ENCODE measurements at places on chromosomes 16 and 17.

DNA sequence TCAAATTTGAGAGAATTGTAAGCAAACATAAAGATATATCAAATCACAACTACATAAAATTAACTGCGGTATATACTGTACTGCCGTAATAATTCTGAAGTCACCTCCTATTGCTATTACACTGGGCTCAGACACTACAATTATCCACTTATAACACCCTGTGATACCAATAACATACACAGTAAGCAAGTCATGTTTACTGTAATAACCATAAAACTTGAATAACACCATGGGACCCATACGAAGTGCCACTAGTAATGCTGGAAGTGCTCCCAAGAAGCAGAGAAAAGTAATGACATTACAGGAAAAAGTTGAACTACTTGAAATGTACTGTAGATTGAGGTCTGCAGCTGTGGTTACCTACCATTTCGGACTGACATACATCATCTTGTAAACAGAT, 24.0 kb downstream of the CMC2 start:
- DNase-seq: no peak

- DNase-seq: no peak
Observed at GRCh38 chr17:73165616-73166404, 1.0 kb downstream of the SSTR2 start.

DNA sequence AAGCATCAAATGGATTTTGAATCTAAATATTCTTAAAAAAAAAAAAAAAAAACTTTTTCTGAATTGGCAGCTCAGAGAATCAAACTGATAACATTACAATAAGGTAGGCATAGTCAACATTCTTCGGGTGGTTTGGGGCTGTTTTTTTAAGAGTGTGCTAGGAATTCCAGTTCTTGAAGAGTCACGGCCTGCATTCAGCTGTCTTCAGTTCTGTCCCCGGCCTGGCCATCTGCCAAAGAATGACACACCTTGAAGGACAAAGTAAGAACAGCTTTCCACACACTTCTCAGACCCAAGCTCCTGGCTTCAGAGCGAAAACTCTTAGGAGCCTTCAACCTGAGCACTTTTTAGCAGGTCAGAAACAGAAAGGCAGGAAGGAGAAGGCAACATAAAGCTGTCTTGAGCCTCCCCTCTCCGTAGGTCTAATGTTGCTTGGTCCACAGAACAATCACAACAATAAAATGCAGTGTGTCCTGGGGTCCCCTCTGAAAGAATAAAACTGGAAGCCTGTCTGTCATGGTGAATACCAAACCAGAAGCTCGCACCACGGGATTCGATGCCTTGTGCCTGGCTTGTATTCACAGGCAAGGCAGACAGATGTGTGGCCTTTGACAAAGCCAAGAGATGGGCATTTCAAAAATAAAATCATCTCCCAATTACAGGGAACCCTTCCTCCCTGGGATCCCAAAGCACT, 524.4 kb upstream of the ZFHX3 start:
- peak; percentile 38 for DNase-seq

DNA sequence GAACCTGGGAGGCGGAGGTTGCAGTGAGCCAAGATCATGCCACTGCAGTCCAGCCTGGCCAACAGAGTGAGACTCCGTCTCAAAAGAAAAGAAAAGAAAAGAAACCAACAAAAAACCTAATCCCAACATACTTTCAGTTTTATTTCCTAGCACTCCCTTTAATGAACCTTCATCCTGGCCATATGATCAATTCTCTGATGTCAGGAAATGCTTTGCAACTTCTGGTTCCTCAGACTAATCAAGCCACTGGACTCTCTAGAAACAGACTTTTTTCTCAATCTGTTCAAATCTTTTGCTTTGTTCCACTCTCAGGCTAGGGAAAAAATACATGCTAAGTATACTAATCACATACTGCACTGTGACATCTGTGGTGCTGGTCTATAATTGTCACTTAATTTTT, 13.4 kb upstream of the PSMC3IP start:
- DNase-seq: no peak

- no peak for DNase-seq
Observed at GRCh38 chr16:83803811-83804210, 4.0 kb upstream of the HSBP1 start.

GRCh38 chr17:66302761-66303626, 581 bp downstream of the PRKCA start:
- no peak for DNase-seq

DNA sequence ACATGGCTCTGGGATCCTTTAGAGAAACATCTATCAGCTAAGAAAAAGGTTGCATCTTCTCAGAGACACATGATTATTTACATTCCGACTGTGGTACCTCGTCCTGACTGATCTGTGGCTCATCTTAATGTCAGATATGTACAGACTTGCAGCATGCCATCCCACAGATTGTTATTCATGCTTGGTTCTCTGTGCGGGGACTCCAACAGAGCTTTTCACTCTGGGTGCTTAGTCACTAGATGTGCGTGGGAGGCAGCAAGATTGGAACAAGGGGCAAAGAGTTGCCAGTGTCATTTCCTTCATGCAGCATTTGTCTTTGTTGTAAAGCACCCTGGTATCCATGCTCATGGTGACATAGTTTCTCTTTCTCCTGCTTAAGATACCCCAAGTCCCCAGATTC, 179.1 kb upstream of the CACNG5 start:
- DNase-seq: no peak

DNA sequence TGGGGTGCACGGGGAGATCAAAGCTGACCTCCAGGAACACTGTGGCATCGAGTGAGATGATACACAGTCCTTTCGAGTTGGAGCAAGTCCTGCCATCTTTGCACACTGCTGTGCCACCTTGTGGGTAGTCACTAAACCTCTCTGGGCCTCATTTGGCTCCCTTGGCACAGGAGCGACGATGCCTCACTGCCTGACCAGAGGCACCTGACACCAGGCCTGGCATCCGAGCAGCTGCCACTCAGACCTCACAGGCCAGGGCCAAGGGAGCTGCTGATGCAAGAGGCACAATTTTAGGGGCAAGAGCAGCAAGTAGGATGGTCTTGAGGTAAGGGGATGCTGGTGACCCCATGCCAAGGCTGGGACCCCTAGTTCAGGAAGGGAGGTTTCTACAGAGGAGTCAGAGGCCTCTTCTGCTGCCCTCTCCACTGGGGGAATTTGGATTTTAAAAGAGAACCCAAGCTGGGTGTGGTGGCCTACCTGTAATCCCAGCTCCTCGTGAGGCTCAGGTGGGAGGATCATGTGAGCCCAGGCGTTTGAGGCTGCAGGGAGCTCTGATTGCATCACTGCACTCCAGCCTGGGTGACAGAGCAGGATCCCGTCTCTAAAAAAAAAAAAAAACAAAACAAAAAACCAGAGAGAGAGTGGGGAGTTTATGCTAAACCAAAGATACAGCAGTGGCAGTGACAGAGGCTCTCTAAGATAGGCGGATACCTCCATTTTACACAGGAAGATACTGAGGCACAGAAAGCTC, 6.7 kb upstream of the ADGRG1 start:
- no peak for DNase-seq

Data from left renal cortex interstitium (tissue), 4 donors.